Right atrium auricular region (tissue), 2 donors: ENCODE measurements at places on chromosomes 11 and 22.
A peak's percentile ranks its signal among the peaks of the same experiment; 100 is the strongest.

GRCh38 chr11:61106894-61107470 is 4.7 kb downstream of the CD5 start:
- no peak for DNase-seq

GRCh38 chr11:75502138-75502537 is 23.6 kb downstream of the GDPD5 start:
- DNase-seq: no peak

GRCh38 chr22:41772198-41772597 is 28.3 kb upstream of the CCDC134 start:
- DNase-seq: no peak

DNA sequence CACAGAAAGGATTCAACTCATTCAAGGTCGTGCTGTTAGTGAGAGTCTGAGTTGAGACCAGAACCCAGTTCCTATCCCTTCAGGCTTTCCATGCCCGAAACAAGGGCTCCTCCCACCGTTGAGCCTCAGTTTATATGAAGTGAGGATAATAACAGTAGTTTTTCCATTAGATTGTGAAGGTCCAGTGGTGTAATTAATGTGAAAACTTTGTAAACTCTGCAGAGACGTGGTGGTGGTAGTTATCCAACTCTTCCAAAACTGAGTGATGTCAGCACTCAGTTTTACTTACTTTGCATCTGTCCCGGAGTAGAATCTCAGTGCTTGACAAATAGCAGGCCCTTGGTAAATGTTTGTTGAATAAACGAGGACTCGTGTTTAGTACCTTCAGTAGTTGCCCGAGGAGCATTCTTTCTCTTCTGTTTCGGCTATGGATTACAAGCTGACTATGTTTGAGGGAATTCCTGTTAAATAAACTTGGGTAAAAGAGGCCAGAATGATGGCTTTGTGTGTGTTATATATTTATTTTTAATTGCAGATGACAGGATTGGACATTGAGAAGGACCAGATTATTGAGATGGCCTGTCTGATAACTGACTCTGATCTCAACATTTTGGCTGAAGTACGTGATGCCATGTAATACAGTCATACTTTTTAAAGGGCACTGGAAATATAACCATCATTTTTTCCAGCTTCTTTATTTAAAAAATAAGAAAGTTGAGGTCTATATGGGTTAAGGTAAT is 1.0 kb downstream of the REXO2 start:
- no peak for DNase-seq

GRCh38 chr11:134272381-134273316 is 3.5 kb upstream of the GLB1L3 start:
- peak; percentile 67 for DNase-seq

DNA sequence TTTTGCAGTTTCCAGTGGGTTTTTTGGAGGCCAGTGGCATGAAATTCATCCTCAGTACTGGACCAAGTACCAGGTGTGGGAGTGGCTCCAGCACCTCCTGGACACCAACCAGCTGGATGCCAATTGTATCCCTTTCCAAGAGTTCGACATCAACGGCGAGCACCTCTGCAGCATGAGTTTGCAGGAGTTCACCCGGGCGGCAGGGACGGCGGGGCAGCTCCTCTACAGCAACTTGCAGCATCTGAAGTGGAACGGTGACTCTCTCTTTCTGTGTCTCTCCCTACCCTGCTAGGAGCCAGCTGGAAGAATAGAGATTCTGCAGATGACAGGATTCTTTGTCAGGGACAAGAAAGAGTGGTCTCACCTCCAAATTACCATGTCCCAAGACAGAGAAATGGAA is 25.5 kb downstream of the EHF start:
- DNase-seq: no peak

DNA sequence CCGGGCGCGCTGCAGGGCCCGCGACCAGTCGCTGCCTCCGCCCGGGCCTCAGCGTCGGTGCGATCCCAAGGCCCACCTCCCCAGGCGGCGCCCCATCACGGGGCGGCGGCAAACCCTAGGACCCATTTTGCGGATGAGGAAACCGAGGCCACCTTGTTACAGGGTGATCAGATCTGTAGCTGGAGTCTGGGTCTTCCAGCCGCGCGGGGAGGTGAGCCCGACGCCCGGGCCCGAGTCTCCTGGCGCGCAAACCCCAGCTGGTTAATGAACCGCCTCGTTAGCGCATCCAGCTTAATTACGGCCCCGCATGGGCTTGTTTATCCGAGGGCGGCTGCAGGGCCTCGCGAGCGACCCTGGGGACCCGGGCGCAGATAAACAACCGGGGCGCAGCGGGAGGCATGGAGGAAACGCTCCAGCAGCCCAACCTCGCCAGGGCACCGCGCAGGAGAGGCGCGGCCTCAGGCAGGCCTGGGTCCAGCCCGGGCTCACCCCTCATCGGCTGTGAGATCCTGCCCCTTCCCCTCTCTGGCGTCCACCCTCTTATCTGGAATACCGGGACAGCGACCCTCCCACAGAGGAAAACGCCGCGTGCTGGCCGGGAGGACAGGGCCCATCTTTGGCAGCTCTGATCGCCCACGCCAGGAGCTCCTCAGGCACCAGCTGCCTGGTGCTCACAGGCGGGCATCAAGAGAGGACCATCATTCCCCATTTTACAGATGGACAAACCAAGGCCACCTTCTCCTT is 14.7 kb downstream of the OTUB1 start:
- DNase-seq: no peak

DNA sequence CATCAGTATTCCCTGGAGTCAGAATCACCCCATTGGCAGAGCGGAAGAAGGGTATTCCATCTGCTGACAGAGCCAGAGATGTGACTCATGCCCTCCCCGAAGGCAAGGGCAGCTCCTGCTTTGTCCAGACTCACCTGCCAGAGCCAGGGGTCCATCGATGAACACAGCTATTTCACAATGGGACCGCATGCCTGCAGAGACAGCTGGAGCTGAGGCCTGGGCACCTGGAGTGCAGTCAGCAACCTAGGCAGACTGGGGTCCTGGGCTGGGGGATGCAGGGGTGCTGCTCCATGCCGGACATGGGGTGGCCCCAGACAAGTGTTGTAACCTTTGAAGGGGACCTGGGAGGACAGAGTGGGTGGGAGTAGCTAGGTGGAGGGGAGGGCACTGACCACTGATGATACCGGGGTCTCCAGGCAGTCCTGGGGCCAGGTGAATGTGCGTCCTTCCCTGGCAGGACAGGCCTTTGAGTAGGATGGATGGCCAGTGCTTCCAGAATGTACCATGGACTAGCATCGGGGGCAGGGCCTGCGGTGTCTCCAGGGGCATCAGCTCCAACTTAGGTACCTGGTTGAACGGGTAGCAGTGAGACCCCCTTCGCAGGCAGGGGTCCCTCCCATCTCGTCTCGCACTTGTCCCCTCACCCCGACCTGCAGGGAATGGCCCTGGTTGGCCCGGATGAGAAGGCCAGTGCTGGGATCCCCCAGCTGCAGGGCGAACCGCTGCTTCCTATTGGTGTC is 1.7 kb downstream of the TRPT1 start:
- no peak for DNase-seq

- DNase-seq: peak; percentile 55
Measured at GRCh38 chr11:12547953-12548650, 126.1 kb upstream of the TEAD1 start.

DNA sequence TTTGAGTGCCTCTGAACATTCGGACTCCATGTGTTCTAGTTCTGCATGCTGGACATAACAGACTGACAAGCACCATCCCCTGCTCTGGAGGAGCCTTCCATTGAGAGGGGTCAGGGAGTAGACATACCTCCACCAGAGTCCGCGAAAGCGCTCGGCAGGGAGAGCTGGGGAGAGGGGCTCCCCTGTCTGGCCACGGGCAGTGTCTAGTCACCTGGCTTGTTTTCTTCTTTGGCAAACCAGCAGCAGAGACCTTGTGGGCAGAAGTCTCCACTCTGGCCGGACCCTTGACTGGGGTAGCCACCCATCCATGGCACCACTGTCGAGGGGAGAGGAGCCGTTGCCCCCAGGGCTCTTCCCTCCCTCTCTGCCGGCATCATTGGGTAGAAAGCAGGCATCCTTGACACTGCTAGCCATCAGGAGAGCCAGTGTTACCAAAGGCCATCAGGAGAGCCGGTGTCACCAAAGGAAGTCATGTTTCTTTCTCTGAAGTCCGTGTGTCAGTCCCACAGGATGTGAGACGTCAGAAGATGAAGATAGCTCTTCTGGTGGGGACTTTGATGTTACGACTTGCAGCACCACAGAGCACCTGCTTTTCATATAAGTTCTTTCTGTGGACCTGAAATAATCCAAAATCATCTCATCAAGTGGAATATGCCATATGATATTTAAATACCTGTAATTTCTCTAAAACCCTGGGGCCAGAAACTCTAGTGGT is 305.6 kb downstream of the TBC1D22A start:
- DNase-seq: no peak

- no peak for DNase-seq
Measured at GRCh38 chr11:117220999-117221774, 10.7 kb downstream of the PCSK7 start.

- DNase-seq: no peak
Measured at GRCh38 chr11:3861683-3862082, 6.2 kb downstream of the STIM1 start.

GRCh38 chr11:134752964-134753770 is 341.1 kb upstream of the B3GAT1 start:
- no peak for DNase-seq

DNA sequence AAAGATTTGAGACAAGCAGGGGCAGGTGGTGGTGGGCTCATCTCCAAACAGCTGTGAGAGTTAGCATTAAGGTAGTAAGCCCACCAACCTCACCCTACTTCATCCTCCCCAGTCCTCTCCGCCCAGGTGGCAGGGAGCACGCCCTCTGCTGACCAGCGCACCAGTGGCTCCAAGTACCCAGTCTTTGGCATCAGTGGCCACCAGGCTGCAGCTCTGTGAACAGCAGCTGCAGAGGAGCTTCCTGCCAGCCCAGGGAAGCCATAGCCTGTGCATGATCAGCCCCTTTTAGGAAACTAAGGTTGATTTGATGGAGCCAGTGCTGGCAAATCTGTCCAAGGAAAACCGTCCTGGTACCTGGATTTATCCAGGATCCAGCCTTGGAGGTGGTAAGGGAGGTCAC is 21.7 kb downstream of the CAVIN3 start:
- DNase-seq: no peak

GRCh38 chr11:69691463-69691862 is 12.4 kb downstream of the FGF19 start:
- no peak for DNase-seq

DNA sequence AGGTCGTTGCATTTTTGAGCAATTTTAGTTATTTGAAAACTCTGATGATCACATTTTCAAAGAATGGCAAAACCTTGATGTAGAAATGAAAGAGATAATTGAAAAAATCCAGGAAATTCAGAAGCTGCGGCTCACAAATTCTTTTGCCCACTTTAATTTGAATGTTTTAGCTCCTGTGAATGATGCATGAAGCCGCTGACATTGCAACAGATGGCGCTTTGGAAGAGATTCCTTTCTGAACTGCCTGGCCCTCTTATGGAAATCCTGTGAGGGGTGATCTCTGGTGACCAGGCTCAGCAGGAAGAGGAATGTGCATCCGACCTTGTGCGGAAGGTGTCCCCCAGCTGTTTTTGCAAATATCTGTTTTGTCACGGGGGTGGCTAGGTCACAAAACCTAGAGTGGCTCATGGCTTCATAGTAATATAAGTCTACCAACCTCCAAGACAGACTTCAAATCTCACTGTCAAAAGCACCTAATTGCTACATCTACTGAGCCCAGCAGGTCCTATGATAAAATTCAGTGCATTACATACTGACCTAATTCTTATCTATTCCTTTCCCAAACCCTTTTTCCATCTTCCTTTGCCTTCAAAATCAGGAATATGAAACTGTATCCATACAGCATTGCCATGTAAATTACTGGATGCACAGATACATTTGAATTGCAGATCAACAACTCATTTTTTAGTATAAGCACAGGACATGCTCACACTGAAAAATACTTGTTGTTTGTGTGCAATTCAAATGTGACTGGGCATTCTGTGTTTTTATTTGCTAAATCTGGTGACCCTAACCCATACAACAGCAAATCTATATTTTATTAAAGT is 412.7 kb downstream of the ETS1 start:
- DNase-seq: no peak

DNA sequence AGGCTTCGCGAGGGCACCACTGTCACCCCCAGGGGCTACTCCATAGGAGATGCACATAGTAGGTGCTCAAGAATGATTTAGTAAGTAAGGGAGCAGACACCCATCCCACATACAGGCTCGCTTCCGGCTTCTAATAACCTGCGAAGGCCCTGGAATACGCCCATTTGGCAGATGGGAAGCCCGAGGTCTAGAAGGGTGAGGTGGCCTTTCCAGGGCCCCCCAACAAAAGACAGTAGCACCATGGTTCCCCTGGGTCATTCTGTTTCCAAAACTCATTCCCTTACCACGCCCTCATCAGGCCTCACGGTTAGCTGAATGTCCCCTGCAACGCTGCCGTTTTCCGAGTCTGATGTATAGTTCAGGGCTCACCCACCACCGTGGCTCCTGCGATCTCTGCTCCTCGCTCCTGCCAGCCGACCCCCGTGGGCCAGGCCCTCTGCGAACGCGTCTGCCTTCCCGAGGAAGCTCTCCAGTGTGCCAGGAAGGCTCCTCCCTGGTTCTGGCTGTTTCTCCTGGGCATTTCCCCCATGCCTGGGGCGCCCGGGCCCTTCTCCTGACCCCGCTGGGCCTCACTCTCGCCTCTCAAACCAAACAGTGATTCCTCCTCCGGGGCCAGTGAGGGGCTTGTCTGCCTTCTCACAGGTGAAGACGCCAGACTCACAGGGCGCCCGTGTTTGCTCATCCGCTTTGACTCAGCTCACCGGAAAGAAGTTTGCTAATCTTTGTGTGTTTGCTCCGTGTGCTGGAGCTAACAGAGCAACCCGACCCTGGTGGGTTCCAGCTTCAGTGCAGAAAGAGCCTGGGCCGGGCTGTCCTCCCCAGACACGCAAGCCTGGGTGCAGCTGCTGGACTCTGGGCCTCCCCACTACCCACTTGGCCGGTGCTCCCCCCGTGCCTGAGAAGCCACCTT is 86.6 kb downstream of the RTL6 start:
- DNase-seq: no peak

DNA sequence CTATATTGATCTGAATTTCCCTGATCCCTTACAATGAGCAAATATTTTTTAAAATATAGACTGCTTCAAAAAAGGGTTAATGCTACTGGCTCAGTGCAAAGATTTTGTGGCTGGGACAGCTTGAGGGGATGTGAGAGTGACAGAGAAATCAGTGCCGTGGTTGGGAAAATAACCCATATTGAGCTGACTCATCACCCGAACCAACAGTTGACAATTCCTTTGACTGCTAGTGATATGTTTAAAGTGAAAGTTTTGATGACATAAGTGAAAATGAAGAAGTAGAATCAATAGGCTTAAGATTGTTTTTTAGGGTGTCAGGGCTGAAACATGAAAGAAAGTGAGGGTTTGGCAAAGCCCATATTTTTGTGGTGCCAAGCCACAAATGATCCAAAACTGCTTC is 257.1 kb upstream of the TENM4 start:
- no peak for DNase-seq

- DNase-seq: no peak
Measured at GRCh38 chr22:28332410-28332809, 347.2 kb downstream of the TTC28 start.

GRCh38 chr11:19218216-19218615 is 16.4 kb upstream of the CSRP3 start:
- DNase-seq: no peak
